ENCODE measurements at places on chromosomes 2 and 18.

DNA sequence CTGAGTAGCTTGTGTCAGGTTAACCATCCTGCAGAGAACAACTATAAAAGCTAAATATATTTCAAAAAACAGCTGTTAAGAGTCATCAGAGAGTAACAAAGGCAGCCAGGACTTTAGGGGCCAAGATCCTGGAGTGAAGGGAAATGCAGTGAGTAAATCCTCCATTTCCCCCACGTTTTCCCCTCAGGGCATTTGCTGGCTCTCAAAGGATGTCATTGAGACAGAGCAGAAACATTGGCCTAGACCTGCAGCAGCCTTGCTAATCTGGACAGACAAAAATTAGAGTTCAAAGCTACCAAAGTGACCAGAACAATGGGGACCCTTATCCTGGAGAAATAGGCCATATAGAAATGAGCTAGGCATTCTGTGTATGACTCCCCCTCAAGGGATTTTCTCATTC, 21.1 kb upstream of the KLHL29 start:
- DNase-seq = no peak

GRCh38 chr2:71895320-71896161, 252.1 kb downstream of the CYP26B1 start:
- no peak for DNase-seq

DNA sequence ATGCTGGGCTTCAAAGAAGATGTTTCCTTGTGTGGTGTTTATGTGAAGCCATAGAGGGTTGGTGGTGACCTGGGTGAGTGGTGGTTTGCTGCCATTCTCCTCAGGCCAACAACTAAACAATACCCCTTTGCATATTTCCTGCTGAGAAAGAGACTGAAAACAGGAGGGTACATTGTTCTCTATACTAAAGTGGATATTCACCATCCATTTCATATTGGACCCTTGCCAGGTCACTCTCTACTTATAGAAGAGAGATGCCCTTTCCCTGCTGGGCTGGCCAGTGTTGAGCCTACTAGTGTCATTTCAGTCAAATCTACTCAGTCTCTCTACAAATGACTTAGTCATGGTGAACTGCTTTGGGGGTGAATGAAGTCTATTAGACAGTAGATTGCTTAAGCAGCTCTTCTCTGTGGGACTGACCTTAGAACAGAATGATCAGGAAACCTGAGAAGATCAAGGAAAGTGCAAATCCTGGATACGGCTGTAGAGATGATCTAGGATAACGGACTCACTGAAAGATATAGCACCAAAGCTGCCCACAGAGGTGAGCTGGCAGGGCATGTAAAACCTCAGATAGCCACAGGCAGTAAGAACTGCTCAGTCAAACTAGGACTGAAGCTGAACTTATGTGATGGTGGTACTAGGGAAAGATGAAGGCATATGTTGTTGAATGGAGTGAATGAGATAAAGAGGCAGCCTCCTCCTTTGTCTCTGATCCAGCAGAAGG, 154.9 kb downstream of the MYO3B start:
- no peak for DNase-seq

- no peak for DNase-seq
Observed at GRCh38 chr2:7053650-7054265, 136.5 kb downstream of the RNF144A start.

DNA sequence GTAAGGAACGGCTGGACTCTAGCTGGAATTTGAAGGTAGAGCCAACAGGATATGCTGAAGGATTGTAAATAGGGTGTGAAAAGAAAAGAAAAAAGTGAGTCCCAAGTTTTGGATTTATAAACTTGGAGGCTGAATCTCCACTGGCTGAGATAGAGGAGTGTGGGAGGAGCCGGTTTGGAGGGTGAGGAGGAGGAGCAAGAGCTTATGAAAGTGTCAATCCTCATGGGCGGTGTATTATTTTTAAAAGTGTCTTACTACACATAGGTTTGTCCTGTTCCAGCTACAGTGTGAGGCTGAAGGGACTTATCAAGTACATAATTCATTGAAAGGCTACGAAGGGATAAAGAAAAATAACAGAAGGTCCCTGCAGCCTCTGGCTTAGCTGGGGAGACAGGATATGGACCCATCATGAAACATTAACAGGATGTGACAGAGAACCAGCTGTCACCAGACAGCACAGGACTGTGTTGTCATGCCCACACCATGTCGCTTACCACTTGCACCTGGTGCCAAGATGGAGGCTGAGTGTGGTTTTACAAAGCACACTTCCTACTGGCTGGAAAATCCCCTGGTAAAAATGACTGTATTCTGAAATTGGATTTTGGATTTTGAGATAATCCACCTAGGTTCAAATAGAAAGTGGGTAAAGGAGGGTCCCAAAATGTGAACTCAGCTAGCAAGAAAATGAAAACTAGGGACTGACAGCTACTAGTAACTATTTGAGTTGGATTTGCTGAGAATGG, 2.5 kb upstream of the MREG start:
- DNase-seq = no peak

- no peak for DNase-seq
Observed at GRCh38 chr2:233311241-233311926, 3.8 kb downstream of the SAG start.

DNA sequence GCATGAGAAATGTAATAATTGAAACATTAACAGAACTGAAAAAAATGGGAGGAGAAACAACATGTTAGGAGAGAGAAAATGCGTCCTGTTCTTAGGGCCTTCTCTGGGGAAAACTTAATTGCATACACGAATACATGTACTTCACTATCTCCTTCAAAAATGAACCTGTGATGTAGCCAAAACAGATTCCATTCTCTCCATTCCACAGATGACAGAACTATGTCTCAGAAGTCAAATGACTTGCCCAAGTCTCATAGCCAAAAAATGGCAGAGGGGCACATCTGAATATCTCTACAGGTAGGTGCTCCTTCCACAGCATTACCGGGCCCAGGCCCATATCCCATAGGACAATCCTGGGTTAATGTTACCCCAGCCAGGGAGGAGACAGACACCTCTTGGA, 3.9 kb upstream of the DCTN1 start:
- DNase-seq = no peak

GRCh38 chr2:127542231-127542630, 6.7 kb downstream of the MYO7B start:
- no peak for DNase-seq

- no peak for DNase-seq
Observed at GRCh38 chr18:73980289-73980979, 167.2 kb downstream of the FBXO15 start.

DNA sequence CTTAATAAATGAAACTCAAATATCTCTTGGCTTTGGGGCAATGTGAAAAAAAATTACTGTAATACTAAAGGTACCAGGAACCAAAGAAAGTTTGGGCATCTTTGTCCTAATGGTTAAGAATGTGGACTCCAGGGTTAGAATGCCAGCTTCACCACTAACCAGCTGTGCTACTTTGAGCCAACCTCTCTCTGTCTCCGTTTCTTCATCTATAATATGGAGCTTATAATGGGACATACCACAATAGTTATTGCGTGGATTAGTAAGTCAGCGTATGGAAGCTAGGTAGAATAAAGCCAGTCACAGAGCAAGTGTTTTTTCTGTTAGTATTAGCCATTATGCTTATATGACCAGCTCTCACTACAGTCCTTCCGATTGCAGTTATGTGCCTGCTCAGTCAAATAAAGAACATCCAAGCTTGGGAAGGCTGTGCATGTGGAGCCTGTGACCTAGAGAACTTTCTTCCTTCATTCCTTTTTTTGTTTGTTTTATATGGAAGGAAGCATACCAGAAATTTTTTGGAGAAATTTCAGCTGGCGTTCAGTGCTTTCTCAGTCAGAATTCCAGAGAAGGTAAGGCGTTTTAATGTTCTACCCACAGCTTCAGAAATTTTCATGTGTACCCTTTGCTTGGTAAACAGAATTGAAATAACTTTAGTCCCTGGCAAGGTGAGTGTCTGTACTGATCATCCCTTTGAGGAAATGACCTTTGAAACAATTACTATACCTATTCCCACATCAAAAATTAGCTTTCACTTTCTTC, 114.0 kb upstream of the RND3 start:
- DNase-seq = no peak

- no peak for DNase-seq
Observed at GRCh38 chr2:151946899-151947812, 118.9 kb upstream of the ARL5A start.

- no peak for DNase-seq
Observed at GRCh38 chr2:152407204-152407721, 72.3 kb downstream of the FMNL2 start.

DNA sequence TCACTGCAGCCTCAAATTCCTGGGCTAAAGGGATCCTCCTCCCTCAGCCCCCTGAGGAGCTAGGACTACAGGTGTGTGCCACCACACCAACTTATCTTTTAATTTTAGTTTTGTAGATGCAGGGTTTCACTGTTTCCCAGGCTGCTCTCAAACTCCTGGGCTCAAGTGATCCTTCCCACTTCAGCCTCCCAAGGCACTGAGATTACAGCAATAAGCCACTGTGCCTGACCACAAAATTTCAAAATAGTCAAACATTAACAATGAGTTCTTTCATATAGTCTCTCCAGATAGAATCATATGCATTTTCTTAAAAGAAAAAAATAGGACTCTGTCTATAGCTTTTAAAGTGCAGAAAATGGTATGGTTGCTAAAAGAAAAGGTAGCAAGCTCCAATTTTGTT, 24.9 kb upstream of the PID1 start:
- DNase-seq = no peak

DNA sequence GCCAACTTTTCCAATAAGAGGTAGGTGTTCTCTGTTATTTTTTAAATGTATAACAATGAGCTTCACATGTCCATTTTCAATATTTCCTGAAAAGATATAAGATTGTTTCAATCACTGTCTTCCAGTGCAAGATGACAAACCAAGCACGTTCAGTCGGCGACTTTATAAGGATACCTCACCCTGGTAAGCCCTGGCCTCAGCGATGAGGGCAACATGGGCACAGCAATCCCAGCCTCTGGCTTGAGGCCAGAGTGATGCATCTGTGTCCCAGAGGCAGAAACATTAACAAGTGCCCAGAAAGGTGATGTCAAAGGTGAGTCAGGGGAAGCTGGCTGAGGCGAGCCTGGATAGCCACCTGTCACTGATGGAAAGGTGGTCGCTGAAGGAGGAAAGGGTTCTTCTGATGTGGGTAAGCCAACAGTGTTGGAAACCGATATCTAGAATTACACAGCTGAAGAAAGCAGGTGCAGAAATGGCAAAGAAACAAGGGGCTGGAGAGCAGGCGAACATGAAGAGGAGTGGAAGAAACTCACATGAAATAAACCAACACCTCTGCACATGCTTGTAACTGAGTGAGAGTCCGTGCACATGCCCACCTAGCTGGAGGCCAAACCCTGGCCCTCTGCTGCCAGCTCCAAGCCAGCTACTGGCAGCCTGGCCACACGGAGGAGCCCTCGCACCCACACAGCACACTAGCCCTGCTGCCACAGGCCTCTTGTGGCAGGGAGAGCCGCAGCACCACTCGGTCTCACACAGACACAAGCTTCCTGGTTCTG, 65.5 kb downstream of the FBXO15 start:
- DNase-seq = peak; percentile 33

DNA sequence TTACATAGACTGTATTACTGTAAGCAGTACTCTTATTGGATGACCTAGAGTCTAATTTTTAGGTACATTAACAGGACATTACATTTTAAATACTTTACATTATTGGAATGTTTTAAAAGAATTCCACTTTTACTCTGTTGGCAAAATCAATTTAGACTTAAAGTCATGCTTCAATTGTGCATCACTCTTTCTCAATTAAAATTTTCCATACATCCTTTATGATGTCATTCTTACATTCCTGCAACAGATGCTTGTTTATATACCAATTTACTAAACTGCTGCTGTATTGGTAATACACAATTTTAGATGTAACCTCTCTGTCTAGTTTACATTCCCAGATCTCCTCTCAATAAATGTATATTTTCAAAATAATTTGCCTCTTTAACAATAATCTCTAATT, 440.1 kb downstream of the ZEB2 start:
- no peak for DNase-seq
